ENCODE measurements at places on chromosomes 3 and 15.

GRCh38 chr3:14797731-14798130 is 21.0 kb upstream of the FGD5 start:
- no peak for DNase-seq

- DNase-seq, result no peak
Measured at GRCh38 chr3:143329567-143330211, 210.1 kb downstream of the CHST2 start.

DNA sequence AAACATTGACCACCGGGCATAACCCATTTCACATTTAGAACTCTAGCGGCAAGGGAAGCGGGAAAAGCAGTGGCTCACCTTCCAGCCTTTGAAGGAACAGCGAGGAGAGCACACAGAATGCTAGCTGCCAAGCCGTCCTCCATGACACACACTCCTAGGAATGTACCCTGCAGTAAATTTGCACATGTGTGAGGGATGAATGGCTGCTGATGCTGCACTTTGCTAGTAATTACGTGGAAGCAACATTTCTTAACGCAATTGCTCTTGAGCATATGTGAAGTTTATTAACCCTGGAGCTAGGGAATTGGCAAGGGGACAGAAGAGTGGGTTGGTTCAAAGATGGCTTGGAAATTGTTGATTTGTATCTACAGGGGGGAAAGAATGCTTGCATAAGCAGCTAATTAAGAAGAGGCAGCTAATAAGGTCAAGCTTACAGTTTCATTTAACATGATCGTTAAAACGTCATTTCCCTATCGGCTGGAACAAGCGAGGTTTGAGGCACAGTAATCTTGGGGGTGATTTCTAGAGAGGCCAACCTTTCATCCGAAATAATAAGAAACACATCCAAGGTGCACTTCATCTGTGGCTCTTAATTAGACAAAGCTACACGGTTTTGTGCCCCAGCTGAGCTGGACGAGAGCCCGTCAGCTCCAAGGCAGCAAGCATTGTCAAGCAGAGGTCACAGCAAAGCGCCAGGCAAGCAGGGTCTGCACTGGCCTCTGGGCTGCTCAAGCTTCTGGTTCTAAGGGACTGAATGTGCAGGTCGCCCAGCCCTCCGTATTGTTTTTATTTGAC is 123.4 kb downstream of the CHSY1 start:
- DNase-seq, result no peak

GRCh38 chr3:69014022-69014580 is 617 bp upstream of the EOGT start:
- DNase-seq, result no peak

- DNase-seq, result no peak
Measured at GRCh38 chr3:13615019-13615528, 66.1 kb downstream of the FBLN2 start.

GRCh38 chr3:94413336-94414108 is 350.7 kb downstream of the NSUN3 start:
- DNase-seq, result no peak

- no peak for DNase-seq
Measured at GRCh38 chr3:48466386-48467109, 20.0 kb downstream of the ATRIP start.

DNA sequence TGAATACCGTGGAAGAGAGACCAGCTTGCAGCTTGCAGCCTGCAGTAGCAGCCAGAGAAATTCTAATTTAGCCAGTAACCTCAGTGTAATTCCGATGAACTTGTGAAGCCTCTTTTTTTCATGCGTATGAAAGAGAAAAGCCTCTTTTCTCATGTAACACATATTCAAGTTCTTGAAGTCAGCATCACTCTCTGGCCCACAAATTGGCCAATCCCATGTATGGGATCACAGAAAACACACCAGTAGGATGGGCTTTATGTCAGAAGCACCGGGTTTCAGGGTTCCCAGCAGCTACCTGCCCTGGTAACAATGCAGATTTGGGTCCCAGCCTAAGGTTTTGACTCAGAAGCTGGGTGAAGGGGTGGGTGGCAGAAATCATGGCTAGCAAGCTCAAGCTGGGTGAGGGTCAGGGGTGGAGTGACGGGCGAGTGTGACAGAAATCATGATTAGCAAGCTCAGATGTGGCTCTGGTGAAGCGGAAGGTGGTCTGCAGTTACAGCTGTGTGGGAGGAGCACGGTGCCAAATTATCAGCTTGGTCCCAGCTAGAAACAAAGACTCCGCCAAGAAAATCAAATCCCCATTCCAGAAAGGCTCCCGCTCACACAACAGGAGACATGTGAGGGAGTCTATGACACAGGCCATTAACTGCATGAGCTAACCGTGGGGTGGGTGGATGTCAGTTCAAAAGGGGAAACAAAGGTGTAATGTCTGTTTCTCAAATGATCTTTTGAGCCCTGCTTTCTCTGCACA is 86.6 kb downstream of the SNRK start:
- DNase-seq, result no peak

DNA sequence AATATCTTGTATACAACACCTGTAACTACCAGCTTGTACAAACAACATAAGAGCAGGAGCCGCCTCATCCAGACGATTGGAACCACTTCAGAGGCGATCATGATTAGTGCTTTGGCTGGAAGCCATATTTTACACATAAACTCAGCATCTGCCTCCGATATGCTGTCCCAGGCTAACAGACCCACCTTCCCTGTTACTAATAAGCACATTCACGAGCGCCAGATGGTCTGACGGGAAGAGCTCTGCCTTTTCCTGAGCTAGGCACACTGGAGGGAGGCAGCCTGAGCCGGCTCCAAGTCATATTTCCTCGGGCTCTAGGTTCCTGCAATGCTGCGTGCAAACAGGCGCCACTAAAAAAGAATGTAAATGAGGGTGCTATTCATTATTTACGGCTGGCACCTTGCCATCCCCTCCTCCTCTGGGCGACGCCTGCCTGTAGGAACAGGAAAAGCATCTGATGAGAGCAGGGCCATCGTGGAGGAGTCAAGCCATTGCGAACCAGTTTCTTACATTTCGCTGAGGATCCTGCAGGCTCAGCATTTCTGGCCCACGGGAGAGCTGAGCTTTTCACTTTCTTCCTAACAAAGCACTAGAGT is 98.2 kb downstream of the ANXA2 start:
- peak; percentile 27 for DNase-seq

- DNase-seq, result no peak
Measured at GRCh38 chr15:76011627-76012551, at the start of gene NRG4. Gene NRG4, minus strand, starts transcription at chr15:76012424. Its CDS starts 1,194 bp downstream, at chr15:76011230.

DNA sequence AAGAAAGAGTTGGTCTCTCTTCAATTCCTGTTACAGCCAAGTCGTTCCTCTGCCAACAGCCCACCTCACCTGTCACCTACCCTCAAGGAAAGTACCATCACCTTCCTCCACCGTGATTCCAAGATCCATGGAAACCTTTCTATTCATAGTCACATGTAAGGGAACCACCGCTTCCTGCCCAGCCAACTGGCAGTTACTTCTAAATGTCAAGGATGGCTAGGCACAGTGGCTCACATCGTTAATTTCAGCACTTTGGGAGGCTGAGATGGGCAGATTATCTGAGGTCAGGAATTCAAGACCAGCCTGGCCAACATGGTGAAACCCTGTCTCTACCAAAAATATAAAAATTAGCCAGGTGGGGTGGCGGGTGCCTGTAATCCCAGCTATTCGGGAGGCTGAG is 82.8 kb downstream of the FOXP1 start:
- DNase-seq, result no peak

- no peak for DNase-seq
Measured at GRCh38 chr3:64408770-64409169, 183.5 kb upstream of the PRICKLE2 start.

GRCh38 chr3:112372396-112372795 is 39.4 kb downstream of the CD200 start:
- no peak for DNase-seq

- DNase-seq, result peak; percentile 62
Measured at GRCh38 chr3:154018100-154018696, 103.0 kb upstream of the ARHGEF26 start.
